ENCODE measurements at places on chromosomes 4 and X.
A peak's percentile ranks its signal among the peaks of the same experiment; 100 is the strongest.

DNA sequence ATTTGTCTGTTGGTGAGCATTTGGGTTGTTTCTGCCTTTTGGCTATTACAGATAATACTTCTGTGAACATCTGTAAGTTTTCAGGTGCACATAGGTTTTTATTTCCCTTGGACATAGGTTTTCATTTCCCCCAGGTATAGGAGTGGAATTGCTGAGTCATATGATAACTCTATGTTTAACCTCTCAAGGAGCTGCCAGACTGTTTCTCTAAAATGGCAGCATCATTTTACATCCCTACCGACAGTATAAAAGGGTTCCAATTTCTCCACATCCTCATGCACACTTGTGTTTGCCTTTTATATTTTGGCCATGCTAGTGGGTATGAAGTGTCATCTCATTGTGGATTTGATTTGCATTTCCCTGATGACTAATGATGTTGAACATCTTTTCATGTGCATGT is 53.5 kb downstream of the TMEM164 start:
- no peak for DNase-seq

DNA sequence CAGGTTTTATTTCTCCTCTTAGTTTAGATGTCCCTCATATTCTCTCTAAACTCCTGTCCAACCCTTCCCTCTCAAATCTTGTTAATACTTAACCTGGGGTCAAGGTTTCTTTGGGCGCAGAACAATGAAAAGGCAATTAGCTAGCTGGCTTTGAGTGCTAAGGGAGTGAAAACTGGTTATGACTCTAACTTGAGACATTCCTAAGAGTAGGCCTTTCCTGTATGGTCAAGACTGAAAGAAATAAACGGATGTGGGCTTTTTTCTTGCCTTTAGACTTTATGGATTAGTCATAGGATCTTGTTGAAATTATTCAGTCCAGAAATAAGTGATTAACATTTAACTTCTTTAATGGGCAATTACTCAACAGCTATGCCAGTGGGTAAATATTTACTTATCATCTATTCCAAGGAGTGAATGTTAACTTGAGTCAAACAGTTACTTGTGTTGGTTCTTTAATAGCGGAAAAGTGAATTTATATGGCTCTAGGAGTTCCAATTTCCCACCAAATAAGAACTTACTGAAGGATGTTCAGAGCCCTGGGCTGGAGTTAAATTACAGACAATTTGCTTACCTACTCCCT is 141.7 kb upstream of the SCML1 start:
- DNase-seq = no peak

DNA sequence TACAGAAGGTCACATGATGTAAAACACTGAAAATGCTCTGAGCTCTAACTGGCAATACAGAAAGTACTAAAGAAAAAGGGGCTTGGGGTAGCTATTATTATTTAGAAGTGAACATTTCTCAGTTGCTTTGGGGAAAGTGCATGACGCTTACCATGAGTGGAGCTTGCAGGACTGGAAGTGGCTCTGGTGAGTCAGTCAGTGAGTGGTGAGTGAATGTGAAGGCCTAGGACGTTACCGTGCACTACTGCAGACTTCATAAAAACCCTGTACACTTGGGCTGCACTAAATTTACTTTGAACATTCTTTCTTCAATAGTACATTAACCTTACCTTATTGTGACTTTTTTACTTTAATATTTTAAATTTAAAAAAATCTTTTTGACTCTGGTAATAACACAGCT is 89.3 kb upstream of the ENPP6 start:
- DNase-seq = no peak

DNA sequence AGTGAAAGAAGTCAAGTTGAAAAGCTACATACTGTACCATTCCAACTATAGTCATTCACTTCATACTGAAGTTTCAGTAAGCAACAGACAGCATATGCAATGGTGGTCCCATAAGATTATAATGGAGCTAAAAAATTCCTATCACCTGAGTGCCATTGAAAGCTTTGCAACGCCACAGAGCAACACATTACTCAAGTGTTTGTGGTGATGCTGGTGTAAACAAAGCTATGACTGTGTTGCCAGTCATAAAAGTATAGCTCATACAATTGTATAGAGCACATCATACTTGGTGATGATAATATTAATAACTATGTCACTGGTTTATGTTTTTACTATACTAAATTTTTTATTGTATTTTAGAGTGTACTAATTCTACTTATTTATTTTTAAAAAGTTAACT is 78.9 kb downstream of the NAF1 start:
- no peak for DNase-seq

GRCh38 chr4:71069063-71069462 is 75.6 kb downstream of the DCK start:
- no peak for DNase-seq

- no peak for DNase-seq
Observed at GRCh38 chr4:26151615-26152014, 169.2 kb upstream of the RBPJ start.

DNA sequence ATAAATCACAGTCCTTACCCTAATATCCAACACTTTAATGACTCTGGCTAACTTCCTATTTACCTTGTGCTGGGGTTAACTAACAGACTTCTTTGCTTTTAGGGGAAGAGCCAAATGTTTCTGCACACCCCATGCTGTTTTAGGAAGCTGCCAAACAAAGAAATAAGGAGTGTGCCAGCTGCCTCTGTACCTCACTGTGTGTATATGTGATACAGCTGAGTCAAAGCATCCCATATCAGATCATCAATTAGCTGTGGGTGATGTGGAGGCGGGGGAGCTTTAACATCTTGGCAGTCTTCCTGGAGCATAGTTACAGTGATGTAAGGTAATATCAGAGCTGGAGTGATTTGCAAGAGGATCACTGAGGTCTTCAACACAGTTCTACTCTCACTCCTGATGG is 95.4 kb downstream of the COL25A1 start:
- no peak for DNase-seq

DNA sequence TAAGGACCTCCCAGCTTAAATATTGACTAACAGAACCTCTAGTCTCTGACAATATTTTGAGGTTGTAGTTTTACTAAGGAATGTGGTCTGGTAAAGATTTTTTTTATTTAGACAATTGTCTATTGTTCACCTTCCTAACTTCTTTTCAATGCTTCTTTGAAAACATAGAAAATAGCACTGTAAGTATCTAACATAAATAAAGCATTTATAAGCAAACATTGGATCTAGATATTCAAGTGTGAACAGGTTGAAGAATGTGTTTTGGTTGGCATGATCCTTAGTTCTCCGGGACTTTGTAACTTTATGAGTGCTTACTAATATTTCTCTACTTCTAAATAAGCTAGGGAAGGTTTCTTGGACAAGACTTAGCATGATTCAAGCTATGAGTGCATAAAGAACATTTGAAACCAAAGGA is 285.4 kb upstream of the ARSJ start:
- DNase-seq = no peak

DNA sequence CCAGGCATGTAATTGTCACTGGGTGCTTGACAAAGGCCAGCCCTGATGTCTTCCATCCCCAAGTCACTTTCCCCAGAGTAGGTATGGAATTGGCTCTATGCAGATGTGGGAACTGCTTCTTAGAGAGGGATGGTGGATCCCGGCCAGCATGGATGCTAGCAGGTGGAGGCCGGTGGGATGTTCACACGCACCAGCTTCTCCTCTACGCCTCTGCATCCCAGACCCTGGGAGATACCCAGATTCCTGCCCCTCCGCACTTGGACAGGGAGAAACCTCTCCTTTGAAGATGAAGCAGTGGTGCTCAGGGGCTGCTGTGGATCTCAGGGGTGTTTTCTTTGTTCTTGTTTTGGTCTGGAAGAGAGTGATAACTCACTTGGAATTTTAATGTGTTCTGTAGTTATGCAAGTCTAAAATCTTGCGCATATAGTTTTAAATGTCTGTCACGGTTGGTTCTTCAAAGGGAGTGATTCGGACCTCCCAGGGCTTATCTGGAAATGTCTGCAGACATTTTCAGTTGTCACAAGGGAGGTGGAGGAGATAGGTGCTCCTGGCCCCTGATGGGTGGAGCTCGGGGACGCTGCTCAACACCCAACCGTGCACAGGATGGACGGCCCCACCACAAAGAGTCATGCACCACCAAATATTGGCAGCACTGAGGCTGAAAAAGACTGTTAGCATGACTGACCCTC is 308.0 kb downstream of the DHRSX start:
- DNase-seq = no peak

DNA sequence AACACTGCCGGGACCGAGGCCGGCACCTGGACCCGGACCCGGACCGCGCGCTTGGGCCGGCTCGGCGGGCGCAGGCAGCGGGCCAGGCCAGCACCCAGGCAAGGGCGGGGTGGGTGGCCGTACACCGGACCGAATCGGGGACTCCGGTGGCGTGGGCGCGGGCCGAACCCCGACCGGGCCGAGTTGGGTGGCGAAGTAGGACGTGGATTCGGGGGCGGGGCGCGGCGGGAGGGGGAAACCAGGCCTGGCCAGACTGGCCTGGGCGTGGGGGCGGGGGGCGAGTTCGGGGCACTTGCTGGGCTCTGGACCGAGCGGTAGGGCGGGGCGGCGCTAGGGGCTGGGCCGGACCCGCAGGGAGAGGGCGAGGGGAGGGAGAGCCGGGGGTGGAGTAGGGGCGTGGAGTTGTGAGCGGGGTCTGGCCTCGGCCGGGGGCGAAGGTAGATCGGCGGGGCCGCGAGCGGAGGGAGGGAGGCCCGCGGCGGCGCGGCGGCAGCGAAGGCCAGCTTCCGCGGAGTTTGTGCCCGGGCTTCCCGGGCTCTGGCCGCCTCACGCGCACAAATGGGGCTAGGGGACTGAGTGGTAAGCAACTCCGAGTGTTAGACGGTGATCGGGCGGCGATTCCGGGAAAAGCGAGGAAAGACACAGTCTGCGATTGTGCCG is 1.8 kb upstream of the BCORL1 start:
- peak; percentile 9 for DNase-seq

- no peak for DNase-seq
Observed at GRCh38 chr4:82705169-82705927, 93.2 kb downstream of the SCD5 start.

DNA sequence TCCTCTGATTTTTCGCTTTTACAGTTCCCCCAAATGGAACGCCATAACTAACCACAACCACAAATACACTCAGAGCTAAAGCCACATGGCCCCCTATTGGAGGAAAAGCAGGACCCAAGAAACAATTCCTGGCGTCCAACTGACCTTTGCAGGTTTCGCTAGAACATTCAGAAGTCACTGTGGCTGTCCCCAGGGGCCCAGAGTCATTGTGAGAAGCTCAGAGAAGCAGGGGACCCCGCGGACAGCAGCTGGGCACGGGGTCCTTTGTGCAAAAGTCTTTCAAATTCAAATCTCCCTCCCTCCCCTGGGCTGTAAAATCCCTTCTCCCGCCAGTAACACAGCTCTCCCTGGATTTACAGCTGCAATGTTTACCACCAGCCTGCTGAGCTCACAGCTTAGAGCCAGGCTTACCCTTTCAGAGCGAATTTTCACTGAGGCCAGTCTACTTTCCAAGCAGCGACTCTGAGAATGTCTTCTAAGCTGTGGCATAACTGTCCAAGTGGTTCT is 214.8 kb downstream of the CRLF2 start:
- DNase-seq = no peak

- no peak for DNase-seq
Observed at GRCh38 chrX:110401135-110401534, 42.5 kb downstream of the RTL9 start.

DNA sequence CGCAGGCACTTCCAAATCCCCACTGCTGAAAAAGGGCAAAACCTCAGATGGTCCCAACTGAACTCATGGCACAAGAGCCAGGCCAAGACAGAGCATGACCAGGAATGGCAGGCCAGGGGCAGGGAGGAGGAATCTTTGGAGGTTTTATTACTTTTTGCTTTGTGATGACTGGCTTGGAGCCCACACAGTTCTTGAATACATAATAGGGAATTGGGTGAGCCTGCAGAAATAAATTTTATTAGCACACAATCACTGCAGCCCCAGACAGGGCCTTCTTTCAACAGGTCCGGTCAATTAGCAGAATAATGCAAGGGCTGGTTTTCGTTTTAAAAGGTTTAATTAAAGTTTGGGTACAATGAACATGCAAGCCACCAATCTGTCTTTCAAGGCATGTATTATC is 23.4 kb upstream of the MAMLD1 start:
- DNase-seq = no peak

DNA sequence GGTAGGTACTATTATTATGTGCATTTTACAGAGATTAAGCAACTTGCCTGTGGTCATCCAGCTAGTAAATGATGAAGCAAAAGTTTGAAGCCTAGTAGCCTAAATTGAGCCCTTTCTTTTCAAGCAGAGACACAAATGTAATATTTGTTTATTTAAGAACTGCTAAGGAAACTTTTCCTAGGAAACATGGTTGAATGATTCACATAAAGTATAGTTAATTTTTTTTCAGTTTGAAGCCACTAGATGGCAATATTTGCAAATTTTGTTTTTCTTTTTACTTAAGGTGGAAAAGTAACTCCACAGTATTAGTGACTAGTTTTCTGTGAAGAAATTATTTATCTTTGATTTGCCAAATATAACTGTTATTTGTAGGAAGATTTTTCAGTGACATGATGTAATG is 52.8 kb upstream of the ANKRD17 start:
- DNase-seq = no peak

DNA sequence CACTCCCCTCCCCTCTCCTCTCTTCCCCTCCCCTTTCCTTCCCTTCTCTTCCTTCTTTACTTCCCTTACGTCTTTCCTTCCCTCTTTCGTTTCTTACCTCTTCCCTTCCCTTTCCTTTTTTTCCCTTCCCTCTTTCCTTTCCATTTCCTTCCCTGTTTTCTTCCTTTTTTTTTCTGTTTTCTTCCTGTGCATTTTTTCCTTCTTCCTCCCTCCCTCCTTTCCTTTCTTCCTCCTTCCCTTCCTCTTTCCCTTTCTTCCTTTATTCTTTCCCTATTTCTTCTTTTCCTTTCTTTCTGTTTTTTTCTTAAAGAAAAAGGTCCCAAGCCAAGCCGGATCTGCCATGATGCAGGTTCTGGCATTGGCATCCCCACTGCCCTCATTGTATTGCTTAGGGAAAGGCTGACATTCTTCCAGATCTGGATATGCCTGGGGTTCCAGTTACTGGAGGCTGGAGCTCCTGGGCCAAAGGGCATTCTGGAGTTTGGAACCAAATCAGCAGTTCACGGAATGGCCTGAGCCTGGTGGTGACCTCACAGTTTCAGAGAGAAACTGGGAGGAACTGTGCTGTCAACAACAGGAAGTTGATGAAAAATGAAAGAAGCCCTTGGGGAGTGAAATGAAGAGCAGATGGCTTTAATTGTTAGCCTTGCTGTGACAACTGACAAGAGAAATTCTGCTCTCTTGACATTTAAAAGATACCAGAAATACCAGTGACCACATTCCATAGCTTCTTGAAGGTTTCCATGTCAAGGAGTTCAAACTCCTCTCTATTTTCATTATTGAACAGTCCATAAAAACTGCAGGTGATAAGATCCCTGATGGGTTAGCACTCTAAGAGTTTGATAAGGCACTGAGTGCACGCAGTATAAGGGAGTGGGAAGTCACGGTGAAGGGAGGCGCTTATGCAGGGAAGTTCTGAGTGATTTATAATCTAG is 622.1 kb downstream of the SPRY1 start:
- DNase-seq = no peak

Measured in stimulated activated naive CD8-positive, alpha-beta T cell treated with anti-CD3 and anti-CD28 coated beads, Interleukin-15, amount 100 ng/mL, for 72 hours (primary cell).